ENCODE measurements at places on chromosomes 13 and 19.

DNA sequence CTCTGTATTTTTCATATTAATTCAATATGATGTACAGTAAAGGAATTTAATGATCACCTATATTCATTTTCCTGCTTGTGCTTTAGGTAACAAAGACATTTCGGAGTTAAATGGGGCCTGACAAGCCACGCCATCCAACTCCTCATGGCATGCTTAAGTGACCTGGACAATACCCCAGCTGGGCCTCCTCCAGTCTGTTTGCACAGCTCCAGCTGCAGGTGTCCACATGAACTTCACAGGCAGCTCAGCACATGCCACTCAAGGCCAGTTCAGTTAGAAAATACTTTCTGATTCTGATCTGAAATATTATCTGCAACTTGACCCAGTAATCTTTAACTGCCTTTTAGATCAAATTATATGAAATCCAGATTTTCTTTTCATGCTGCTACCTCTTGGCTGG, 89.6 kb upstream of the SLC15A1 start:
- no peak for DNase-seq

- DNase-seq: no peak
Observed at GRCh38 chr19:6935618-6936017, 48.2 kb downstream of the ADGRE1 start.

GRCh38 chr13:42028113-42028799, 20.2 kb upstream of the DGKH start:
- DNase-seq: no peak

DNA sequence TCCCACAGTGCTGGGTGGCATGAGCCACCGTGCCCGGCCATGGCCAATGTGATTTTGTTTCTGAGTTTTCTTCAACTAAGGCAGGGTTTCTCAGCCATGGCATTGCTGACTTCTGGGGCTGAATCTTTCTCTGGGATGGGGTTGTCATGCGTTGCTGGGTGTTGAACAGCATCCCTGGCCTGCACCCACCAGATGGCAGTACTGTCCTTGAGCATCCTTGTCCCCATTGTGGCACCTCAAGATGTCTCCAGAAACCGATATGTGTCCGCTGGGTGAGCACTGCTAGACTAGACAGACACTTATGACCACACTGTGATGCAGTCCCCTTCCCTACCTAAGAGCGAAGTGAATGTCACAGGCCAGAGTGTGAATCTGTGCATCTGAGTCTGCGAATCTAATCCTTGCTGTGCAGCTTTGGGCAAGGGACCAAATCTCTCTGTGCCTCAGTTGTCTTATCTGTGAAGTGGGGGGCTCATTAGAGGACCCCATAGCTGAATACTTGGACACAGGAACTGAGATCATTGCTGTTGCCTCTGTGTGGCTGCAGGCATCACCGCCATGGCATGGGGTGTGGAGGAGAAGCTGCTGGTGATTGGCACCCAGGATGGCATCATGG, 50.3 kb upstream of the SIN3B start:
- DNase-seq: peak; percentile 44

GRCh38 chr19:29587518-29587986, 18.5 kb upstream of the POP4 start:
- DNase-seq: peak; percentile 94

GRCh38 chr13:46595136-46595884, 42.3 kb downstream of the LRCH1 start:
- DNase-seq: no peak

- DNase-seq: no peak
Observed at GRCh38 chr19:39299832-39300231, 3.6 kb downstream of the IFNL1 start.

- no peak for DNase-seq
Observed at GRCh38 chr13:33940898-33941297, 122.9 kb downstream of the RFC3 start.

DNA sequence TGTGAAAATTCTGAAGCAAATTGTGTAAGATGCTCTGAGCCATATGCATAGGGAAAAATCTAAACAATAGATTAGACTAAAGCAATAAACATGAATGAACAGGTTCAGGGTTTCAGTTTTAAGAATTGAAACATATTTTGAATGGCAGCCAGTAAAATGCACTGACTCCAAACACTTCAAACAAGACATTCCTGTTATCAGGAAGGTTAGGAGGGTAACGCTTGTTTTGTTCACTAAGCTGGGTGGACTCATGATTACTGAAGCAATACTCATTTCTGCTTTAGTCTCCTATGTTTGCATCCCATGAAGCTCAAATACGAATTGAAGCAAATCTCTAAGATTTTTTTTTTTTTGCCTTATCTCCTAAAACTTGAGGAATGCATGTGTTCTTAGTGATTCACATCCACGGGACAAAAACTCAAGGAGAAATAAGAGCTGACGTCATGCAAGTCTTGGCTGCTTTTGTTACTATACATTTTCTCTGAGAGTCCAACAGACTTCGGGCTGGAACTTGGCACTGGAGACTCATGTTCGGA, 29.1 kb upstream of the IGFL4 start:
- DNase-seq: no peak

- no peak for DNase-seq
Observed at GRCh38 chr19:56837492-56838023, 3.0 kb downstream of the PEG3 start.

DNA sequence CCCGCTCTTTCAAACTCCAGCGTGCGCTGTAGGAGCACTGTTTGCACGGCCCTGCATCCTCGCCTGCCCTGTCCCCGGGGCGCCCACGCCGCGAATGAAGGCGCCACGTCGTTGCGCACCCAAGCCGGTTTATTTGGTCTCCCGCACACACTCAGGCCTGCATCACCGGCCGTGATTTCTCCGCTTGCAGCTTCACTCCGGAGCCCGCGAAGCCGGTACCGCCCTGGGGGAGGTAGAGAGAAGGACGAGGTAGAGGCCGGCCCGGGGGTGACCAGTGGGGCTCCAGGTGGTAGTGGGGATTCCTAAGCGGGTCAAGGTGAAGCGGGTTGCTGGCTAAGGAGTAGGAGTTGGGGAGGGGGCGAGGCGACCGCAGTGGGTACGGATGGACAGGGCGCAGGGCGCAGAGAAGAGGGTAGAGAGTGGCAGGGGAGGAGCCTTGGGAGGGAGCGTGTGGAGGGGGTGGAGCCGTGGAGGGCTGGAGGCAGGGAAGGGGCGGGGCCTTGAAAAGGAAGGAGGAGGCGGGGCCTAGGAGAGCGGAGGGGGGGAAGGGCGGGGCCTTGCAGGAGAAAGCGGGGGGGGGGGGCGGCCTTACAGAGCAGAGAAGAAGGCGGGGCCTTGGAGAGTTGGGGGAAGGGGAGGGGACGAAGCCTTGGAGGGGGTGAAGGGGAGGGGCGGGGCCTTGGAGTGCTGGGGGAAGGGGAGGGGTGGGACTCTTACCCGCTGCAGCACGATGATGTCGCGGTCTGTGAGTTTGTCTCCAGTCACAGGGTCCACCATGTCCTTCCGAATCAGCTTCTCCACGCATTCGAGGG, 24.6 kb downstream of the NOSIP start:
- peak; percentile 77 for DNase-seq

- DNase-seq: no peak
Observed at GRCh38 chr13:97974773-97975172, 21.3 kb downstream of the IPO5 start.

GRCh38 chr19:33391631-33392249, 18.2 kb downstream of the CEBPG start:
- DNase-seq: no peak

DNA sequence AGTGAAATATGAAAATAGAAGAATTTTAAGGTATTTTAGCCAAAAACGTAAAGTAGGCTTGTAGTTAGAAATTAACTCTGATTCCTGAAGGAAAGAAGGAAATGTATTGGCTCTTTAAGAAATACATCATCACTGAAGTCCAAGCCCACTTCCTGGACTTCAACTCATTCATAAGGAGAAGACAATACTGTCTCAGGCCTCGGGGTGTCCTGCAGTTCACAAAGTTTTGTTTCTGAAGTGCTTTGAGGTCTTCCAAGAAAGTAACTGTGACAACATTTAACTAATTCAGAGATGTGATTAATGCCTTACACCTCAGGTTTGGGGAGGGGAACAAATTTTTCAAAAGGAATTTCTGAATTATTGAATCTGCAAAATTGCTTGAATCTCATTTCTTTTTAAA, 65.8 kb upstream of the STARD13 start:
- DNase-seq: no peak

DNA sequence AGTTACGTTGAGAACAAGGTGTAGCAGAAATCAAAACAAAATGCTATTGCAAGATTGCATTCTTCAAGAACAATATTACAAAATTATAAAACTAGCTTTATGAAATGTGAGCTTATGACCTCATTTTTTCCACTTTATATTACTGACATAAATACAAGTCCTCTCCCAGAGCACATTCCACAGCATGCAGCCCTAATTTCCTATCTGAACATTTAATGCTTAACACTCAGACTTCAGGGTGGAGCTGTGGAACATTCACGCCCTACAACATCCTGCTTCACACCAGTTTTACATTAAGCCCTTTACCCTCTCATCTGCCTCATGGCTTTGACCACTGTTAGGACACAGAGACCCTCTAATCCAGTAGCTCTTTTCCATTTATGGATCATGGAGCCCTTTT, 65.5 kb downstream of the EPSTI1 start:
- no peak for DNase-seq

DNA sequence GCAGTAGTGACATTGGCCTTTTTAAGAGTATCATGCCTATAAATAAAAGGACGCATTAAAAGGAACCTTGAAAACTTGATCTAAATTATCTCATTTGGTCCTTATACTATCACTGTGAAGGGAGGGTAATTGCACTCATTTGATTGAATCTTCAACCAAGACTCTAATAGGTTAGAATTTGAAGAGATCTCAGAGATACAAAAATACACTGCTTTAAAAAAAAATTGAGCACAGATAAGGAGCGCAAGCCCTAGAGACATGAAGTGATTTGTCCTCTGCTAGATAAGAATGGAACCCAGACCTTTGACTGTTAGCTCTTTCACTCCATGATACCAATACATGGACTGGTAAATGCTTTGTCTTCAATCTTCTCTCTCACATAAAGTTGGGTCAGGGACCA, 58.2 kb upstream of the RXFP2 start:
- no peak for DNase-seq

DNA sequence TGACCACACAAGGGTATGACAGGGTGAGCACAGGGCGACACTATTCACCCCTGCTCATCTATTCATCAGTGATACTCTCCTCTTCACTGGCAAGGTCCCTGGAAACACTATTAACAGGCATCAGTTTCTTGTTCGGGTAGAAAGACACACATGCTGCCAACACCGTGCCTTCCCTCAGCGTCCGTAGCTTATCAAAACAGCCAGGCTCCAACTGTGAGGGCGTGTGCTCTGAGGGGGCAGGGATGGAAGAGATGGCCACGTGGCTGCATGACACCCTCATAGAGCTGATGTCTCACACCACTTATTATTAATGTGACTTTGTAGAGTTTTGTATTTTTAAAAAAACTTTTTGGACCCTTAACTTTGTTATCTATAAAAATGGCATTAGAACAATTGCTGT, 160.3 kb downstream of the ITGBL1 start:
- DNase-seq: no peak

GRCh38 chr13:94987869-94988268, 275.5 kb upstream of the SOX21 start:
- DNase-seq: no peak

DNA sequence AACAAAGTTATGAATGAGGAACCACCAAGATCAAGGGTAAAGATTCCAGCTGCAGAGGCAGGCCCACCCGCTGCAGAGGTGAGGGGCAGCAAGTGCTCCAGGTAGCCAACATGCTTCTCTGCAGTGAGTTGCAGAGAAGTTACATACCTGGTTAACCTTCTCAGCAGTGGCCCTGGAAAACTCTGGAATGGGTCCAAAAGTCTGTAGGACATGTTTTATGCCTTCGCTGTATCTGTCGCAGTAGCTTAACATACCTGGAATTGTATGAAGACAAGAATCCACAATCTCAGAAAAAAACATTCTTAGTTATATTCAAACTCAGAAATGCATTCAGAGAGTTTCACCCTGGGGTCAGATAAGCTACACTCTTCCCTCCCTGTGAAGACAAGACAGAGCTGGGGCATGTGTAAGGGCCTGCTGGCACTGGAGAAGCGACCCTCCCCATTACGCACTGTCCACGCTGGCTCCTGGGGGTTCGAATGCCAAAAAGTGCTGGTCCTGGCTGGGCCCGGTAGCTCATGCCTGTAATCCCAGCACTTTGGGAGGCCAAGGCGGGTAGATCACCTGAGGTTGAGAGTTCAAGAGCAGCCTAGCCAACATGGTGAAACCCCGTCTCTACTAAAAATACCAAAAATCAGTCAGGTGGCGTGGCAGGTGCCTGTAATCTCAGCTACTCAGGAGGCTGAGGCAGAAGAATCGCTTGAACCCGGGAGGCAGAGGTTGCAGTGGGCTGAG, 121.0 kb downstream of the CRYL1 start:
- no peak for DNase-seq

DNA sequence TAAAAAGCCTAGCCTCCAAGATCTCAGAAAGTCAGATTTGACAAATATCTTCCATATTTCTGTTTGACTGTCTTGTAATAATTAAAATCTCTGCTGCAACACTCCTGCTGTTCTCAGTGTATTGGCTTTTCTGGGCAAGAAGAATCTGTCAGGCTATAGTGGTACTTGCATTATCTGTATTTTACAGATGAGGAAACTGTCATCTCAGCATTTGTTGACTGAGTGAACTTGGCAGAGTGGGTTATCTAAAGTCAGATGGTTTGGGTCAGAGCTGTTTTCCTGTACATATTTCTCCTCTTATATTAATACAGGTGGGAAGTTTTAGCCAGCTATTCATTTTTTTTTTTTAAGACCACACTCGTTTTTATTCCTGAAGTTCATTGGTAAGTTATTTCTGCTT, 1378.2 kb upstream of the PCDH20 start:
- no peak for DNase-seq

DNA sequence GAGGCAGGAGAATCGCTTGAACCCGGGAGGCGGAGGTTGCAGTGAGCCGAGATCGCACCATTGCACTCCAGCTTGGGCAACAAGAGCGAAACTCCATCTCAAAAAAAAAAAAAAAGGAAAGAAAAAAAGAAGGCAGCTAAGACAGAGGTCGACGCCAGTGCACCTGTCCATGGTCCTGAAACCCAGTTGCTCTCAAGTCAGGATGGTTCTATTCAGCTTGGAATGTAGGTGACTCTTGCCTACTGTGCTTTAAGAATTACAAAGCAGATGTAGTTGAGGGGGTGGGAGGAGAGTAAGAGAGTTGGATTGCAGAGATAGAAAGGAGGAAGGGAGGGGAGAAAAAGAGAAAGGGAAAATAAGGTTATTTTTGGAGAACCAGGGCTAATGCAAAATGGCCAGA, 18.7 kb downstream of the CACNG7 start:
- DNase-seq: no peak

- no peak for DNase-seq
Observed at GRCh38 chr13:47553329-47553977, 447.6 kb downstream of the SUCLA2 start.

All from activated CD4-positive, alpha-beta T cell treated with anti-CD3 and anti-CD28 coated beads, Interleukin-2, Interleukin-4, amounts not matched to agents 100 ng/mL and 50 ng/mL, durations not matched to agents 16 hours and 8 hours (primary cell).